Activated CD4-positive, alpha-beta memory T cell treated with anti-CD3 and anti-CD28 coated beads, Interleukin-2, amount 10 ng/mL, durations not matched to agents 7 days and 5 days (primary cell): ENCODE measurements at places on chromosomes 2 and 18. TPM values are rescaled to one million over a fixed set of nuclear protein-coding genes. Genes with fewer than 3 reads are reported as not detected.

The CNDP2 gene
- 143 TPM for total RNA-seq

The CGREF1 gene
- 1.2 TPM for total RNA-seq

The INO80B gene
- 39.8 TPM for total RNA-seq

- DNase-seq, result no peak
- peaks cover under 1% of the 10 kb centered on the region for H3K4me1 ChIP-seq
- H3K4me3 ChIP-seq, result no peak overlapping the region
- H3K27ac ChIP-seq, result no peak overlapping the region
- H3K36me3 ChIP-seq, result no peaks in the 10 kb centered on the region
Measured at GRCh38 chr18:76593843-76594242, 98.8 kb upstream of the ZNF516 start.

DNA sequence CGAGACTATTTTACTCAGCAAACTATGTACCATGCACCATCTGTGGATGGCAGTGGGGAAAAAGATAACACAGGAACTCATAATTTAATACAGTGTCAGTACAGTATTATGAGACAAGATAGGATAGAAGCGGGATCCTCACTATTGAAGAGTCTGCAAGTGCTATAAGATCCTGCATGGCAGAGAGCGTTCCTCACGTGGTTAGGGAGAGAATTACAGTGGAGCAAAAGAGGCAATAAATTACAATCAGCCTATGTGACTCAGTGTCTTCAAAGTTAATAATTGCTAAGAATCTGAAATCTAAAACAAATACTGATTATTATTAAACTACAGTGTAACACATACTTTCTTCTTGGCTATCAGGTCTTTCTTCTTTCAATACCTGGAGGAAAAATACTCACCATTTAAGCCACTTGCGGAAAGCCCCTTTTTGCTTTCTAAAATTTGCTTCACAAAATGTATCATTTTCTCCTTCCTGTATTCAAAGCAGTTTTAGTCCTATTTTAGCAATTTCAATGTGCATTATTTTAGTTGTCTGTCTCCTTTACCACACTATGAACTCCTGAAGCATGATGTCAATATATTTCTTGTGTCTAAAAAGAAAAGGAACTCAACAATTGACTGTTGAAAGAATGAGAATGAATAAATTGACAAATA is 342.9 kb downstream of the SPAG16 start:
- no peaks in the 10 kb centered on the region for H3K27me3 ChIP-seq
- no peaks in the 10 kb centered on the region for H3K36me3 ChIP-seq
- H3K4me3 ChIP-seq, result no peak overlapping the region
- no peak overlapping the region for H3K27ac ChIP-seq
